Fibroblast of skin of left biceps (primary cell): ENCODE measurements at places on chromosomes 4 and X.

GRCh38 chr4:38985410-38986100, 46.7 kb downstream of the TMEM156 start:
- DNase-seq: no peak

DNA sequence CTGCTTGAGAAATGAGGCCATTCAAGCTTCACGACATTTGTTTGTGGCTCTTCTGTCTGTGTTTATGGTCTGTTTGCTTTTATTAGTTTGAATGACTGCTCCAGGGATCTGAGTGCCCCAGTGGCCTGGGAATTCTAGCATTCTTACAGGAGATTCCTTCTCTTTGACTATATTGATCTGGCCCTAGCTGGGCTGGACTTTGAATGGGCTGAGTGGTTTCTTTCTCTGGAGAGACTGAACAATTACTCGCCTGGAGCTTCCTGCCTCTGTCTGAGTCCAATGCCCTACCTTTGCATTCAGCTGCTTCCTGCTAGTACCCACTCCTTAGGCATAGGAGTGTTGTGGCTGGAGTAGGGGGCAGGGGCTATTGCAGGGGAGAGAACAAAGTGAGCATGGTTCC, 51.2 kb upstream of the EDA start:
- DNase-seq: no peak

DNA sequence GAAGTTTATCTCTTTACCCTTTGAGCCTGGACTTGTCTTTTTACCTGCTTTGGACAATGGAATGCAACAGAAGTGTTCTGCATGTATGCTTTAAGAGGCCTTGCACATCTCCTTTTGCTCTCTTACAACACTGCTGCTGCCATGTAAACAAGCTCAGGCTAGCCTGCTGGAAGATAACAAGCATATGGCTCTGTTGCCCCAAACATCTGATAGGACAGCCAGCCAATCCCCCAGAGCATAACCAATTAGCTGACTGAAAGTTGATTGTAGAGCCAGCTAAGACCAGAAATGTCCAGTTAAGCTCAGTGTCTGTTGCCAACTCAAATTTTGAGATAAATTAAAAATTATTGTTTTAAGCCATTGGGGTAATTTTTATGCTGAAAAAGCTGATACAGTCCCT, 510.6 kb upstream of the CNKSR2 start:
- no peak for DNase-seq

- DNase-seq: no peak
Measured at GRCh38 chrX:153909024-153909979, 4.8 kb downstream of the AVPR2 start.

GRCh38 chr4:33625748-33626147, 2618.6 kb downstream of the ARAP2 start:
- no peak for DNase-seq

GRCh38 chr4:172573899-172574298, 594.7 kb upstream of the GALNT7 start:
- no peak for DNase-seq

DNA sequence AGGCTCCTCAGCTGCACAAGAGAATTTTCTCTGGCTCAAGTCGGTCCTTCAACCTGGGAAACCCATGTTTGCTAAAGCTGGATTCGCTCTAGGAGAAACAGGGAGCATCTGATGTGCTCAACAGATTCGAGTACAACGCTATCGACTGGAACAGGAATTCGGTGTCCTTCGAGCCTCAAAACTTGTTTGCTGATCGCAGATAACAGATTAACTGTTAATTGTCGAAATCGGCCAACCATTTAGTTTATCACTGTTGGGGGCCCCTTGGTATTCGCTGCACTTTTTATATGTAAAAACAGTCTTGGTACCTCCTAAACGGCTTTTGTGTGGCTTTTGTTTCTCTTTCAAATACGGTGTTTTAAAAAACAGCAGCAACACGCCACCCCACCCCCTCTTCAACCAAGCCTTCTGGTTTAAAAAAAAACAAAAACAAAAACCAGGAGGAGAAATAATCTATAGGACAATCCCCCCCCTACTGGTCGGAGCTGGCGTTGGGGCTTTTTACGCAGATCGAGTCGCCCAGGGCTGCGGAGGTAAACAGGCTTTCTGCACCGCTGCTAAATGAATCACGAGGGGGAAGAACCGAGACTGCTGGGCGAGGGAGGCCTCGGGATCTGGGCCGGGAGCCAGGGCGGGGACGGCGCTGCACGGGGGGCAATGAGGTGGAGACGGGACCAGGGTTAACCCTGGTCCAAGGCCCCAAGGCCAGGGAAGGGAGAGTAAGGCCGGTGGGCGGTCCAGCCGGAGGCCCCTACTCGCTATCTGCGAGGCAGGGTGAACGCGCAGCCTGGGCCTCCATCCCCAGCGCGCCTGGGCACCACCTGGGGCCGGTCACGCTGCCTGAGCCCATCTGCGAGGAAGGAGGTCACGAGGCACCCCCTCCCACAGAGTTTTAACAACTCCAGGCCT, 71.7 kb upstream of the BCOR start:
- no peak for DNase-seq

- DNase-seq: peak; percentile 79
Measured at GRCh38 chrX:22950269-22951266, 49.2 kb upstream of the DDX53 start.

DNA sequence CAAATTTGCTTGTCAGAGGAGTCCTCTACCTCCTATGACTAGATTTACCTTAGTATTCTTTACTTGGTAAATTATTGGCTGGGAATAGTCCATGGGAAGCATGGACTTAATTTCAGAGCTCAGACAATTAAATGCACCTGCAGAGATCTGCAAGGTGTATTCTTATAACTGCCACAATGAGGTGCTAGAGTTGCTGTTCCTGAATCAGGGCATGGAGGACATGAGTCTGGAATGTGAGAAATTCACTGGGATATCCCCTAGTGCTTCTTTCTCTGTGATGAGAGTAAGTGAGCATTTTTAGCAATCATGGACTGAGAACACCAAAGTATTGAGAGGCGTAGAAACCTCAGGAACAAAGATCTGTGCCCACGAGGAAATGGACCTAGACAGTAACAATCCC, 32.9 kb upstream of the GRID2 start:
- no peak for DNase-seq

DNA sequence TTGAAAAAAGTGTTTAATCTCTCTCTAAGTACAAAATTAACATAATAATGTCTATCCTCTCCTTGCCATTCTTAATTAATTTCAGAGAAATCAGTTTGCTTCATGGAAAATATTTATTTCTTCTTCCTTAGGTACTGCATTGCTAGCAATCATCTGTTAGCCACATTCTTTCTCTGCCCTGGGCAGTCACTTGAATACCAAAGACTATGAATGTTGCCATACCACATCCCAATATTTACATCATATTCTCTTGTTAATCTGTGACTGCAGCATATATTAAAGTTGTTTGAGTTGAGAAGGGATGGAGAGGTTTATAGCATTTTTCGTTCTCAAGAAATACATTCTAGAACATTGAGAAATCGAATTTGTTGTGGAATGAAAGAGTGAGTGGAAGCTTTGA, 672.8 kb downstream of the PCDH7 start:
- no peak for DNase-seq

- DNase-seq: no peak
Measured at GRCh38 chr4:184636897-184637296, 12.3 kb downstream of the CASP3 start.

DNA sequence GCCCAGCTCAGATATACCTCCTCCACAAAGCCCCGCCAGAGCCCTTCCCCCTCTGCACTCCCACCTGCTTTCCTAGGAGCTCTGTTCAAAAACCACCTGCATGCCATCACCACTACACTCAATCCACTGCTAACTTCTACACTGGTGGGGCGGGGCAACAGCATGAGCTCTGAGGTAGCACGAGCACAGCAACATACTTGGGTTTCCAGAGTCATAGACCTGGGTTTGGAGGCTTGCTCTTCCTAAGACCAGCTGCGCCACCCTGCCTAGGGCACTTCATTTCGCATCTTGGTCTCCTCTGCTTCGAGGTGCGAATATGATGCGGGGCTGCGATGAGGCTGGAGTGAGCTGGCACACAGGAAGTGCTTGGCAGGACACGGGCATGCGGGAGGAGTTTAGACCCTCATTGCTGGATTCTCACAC, 3.6 kb downstream of the SASH3 start:
- no peak for DNase-seq

GRCh38 chr4:55817691-55818090, 1.9 kb upstream of the EXOC1L start:
- DNase-seq: no peak

DNA sequence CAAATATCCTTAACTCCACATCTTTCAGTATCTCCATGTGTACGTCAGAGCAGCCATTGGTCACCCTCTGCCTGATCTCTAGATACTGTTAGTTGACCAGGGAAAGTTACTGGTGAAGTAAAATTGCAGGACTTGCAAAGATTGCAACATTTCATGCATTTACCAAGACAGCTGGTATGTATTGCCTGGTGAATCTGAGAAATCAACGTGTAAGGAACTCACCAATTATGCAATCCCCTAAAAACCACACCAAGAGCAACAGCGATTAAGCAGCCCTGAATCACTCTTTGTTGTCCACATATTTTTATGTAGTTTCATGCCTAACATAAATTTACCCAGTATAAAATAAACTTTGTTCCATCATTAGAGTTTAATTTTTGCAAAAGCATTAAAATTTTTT, 271.2 kb downstream of the NLGN4X start:
- DNase-seq: peak; percentile 38

DNA sequence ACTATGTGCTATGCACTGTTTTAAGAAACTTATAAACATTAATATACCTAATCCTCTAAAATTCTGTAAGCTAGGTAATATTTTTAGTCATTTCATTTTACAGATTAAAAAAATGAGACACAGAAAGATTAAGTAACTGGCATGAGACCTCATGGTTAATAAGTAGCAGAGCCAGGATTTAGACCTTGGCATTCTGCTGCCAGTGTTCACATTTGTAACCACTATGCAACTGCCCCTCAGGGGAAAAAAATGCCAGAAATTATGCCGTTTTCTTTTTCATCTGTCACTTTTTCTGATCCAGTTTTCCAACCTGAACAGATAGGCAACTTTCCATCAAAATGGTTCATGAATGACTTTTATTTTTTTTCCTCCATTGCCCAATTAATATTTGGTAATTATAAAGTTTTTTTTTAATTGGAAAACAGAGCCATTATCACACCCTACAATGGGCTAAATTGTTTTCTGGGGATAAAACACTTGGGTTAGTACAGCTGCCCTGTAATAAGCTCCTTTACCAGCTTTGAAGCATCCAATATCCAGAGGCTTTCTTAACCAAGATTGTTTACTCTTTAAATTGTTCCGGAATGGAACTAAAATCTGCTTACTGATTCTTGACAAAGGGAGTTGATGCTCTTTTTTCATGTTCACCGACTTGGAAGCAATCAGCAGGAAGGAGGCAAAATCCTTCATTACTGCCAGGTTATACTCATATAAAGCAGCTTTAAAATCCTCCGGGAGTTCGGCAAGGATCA, 56.4 kb upstream of the DDX60 start:
- no peak for DNase-seq

DNA sequence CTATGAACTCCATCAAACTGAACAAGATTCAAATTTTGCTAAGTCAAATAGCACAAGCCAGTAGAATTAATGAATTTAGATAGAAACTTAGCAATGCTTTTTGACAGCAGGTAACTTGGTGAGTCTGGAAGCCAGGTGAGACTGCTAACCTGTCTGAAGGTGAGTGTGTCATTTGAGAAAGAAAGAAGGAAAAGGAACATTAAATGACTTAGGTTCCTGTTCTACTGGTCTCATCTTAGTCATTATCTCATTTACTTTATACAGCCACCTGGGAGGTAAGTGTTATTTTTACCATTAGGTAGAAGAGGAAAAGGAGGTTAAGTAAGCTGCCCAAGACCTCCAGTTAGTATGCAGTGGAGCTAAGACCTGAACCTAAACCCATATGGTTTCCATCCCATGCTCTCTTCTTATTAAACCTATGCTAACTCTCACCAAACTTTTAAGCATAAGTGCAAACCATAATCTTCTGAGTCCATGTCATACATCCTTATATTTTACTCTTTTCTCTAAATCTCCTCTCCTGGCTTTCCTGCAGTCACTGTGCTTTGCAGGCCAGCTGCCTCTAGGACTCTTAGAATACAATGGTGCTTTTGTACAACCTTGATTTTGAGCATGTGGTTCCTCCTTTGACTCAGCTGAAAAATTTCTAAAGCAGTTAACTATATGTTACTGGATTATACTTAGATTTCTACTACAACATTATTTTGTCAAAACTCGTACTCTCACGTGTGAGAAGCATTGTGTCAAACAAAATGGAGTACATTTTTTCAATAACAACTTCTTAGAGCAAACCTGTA, 68.5 kb downstream of the ATP10D start:
- no peak for DNase-seq

DNA sequence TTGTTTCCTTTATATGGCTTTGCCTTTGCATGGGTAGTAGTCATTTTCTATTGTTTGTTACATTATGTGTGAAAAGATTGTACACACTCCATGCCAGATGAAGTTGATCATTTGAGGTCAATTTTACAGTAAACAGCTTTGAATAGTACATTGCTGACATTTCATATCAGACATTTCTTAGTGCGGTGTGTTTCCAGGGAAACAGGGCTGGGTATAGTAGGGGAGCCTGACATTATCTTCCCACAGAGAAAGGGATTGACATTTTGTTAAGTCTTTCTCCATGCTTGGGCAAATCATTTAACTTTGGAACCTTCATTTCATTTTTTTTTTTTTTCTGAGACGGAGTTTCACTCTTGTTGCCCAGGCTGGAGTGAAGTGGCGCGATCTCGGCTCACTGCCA, 5.0 kb downstream of the FUNDC2 start:
- no peak for DNase-seq

DNA sequence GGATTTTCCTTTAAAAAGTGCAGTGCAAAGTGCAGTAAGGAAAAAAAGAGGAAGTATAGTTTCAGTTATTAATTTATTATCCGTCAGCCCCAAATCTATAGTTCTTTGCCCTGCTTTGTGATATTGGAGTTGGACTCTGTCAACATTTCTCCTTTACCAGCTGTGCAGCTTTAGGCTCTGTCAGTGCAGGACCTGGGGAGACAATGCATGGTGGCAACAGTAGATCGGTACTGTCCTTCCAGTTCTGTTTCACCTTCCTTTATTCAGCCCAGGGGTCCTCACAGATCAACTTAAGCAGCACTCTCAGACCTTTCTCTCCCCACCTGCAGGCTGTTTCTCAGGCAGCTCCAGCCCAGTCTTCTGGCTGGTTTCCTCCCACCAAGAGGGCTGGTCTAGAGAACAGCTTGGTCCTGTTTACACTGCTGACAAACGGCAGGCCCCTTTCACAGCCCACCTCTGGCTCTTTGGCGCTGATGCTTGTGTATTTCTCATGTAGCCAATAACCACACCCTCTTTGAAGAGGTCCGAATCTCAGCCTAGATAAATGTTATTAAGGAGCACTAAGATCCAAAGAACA, 71.6 kb downstream of the MCUB start:
- no peak for DNase-seq

DNA sequence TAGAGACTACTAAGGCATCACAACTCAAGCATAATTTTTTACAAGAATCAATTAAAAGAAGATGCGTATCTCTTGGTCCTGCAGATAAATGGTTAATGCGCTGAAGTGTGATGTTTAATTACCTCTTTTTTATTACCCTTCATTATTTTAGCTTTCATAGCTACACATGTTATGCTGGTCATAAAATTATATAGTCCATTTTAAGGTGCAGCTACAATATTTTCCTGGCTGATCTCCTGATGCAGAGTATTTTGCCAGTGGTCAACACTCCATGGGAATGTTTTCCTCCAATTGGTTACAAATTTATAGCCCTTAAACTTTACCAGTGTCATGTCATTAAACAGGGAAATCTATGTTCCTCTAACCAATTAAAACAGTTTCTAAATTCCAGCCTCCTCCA, 1617.2 kb downstream of the PCDH7 start:
- DNase-seq: no peak
